ENCODE measurements at places on chromosomes 4 and X.

DNA sequence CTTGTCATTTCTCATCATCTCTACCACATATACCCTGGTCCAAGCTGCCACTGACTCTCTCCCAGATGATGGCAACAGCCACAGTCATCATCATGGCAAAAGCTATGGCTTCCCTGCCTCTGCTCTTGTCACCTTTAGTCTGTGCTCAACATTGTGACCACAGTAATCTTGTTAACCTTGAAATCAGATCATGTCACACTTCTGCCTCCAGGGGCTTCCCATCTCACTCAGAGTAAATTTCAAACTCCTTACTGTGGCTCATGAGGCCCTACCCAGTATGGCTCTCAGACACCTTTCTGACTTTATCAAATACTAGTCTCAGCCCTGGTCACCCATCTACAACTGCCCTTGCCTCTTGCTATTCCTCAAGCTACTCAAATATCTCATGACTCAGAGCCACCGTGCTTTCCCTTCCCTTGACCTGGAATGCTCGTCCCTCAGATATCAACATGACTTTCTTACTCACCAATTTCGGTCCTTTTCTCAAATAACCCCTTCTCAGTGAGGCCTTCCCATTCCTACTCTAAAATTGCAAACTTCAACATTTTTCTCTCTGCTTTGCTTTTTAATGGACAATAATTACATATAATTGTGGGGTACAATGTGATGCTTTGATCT, 41.1 kb upstream of the STIM2 start:
- DNase-seq, result no peak

DNA sequence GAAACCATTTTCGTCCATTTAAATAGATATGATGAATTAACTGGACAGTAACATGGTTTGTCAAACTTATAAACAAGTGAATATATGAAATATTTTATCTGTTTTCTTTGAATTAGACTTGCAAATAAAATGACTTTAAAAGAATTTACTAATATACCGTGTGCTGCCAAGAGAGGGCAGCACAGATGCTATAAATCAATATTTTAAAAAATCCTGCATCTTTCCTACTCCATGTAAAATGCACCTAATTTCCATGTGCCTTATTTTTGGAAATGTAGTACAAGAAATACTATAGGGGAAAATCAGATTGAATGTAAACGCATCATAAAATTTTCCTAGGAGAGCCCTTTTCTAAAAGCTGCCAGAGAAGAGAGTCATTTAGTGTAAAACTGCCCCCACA, 62.2 kb downstream of the PRKX start:
- DNase-seq, result peak; percentile 46

DNA sequence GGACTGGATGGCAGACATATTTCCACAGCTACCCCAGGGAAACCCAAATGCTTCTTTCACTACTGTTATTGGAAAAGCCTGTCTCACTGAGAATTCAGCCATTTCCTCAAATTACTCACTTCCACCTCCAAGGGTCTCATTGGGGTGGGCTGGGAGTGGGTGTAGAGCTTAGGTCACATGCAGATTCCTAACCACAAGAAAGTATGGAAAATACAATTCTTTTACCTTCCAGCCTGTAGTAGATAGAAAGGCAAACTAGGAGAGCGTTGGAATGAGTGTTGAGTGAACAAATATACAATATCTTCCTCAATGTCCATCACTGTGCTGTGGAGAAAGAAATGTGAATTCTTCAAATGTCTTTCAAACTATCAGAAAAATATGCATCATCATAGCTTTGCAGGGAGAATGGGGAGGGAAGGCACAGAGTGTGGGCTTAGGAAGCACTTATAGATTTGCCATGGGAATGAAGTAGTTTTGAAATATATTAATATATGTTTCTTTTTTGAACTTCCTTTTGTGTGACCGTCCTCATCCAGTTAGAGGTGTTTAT, 245.3 kb upstream of the JADE1 start:
- no peak for DNase-seq

- DNase-seq, result no peak
These were observed 109.5 kb downstream of the CPZ start for GRCh38 chr4:8702020-8702495.

GRCh38 chr4:119165767-119166166, 30.1 kb downstream of the MYOZ2 start:
- DNase-seq, result no peak

DNA sequence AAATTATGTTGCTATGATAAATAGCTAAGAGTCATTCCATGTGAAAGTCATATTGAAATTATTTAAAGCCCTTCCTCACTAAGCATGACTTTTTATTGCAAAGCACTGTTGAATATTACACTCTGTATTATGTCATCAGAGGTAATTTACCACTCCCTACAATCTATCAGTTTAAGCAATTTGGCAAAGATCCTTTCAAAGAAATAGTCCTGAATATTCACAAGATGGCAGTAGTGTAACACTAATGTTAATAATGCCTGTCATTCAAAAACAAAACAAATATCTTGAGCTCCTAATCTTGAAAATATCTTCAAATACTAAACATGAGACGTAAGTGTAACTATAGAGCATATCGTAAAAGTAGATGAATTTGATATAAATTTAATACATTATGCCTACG, 208.6 kb upstream of the TECRL start:
- DNase-seq, result no peak

- DNase-seq, result no peak
These were observed 88.7 kb downstream of the SLC16A2 start for GRCh38 chrX:74509989-74510388.
